ENCODE measurements at places on chromosomes 3 and 15. TPM values are rescaled to one million over a fixed set of nuclear protein-coding genes. Genes with fewer than 3 reads are reported as not detected.

DNA sequence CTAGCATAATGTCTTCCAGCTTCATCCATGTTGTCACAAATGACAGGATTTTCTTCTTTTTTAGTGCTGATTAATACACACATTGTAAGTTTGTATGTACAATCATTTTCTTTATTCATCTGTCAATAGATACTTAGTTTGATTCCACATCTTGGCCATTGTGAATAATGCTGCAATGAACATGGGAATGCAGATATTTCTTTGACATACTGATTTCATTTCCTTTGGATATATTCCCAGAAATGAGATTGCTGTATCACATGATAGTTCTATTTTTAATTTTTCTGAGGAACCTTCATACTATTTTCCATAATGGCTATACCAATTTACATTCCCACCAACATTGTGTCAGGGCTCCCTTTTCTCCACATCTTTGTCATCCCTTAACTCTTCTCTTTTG is 117.9 kb downstream of the MEIS2 start:
- DNase-seq = no peak

DNA sequence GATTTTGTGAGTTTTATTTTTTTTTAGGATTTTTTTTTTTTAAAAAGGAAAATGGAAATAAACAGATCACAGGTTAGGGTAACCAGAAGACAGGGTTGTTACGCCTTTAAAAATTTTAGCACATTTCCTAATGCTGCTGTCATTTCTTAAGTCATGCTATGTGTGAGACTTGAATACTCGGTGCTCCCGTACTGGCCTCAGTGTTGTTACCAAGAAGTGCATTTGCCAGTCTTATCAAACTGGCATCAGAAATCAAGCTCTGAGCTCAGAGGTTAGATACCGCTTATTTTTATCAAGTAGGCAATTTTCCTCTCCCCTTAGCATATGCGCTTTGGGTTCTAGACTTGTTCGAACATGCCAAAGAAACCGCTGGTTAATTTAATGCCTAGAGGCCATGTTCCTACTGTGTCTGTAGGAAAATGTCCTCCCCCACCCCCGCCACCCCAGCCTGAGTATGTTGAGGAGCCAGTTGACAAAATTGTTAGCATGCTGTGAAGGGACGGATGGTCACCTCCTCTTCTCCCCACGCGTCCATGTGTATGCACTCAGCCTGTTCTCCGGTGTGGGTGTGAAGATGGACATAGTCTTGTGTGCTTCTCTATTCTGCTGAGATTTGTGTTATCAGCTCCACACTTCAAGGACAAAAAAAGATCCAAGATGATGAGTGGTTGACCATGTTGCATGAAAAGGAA is 88.9 kb downstream of the ITPR1 start:
- no peak for DNase-seq

DNA sequence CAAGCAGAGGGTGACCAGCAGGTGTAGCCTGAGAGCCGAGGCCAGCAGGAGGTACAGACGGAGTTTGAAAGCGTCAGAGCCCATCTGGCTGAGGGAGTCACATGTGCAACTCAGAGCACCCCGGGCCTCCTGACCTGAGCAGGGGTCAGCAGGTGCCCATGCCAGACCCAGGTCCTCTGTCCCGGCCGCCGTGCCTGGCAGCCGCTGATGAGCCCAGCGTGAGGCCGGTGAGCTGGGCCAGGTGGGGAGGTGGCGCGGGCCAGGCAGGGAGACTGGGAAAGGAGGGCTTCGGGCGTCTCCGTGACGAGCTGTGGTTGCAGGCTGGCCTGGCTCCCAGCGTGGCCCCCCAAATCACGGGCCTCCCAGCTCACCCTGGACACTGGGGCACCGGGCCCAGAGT is 130.9 kb downstream of the CHSY1 start:
- no peak for DNase-seq

CHRM5 gene
- total RNA-seq = not detected

GRCh38 chr3:107361633-107362032 is 15.6 kb upstream of the CCDC54 start:
- DNase-seq = no peak
